ENCODE measurements at places on chromosomes 4 and X. TPM values are rescaled to one million over a fixed set of nuclear protein-coding genes. Genes with fewer than 3 reads are reported as not detected.

DNA sequence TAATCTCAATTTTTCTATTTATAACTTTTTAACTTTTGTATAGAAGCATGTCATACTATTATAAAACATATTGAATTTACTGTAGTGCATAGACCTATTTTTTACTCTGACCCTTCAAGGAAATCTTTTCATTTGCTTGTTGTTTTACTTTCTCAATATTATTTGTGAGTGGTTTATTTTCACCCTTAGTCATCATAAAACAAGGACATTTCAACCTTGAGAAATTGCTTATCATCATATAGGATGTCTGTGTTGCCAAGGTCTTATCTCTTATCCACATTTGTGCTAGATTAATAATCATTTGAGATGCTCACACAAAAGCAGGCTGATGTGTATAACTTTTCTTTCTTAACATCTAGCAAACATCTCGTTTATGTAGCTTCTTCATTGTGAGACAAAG, 408.6 kb upstream of the PABPC4L start:
- no peak for DNase-seq

- DNase-seq = no peak
These were observed 40.3 kb downstream of the UCHL1 start for GRCh38 chr4:41296995-41297394.

DNA sequence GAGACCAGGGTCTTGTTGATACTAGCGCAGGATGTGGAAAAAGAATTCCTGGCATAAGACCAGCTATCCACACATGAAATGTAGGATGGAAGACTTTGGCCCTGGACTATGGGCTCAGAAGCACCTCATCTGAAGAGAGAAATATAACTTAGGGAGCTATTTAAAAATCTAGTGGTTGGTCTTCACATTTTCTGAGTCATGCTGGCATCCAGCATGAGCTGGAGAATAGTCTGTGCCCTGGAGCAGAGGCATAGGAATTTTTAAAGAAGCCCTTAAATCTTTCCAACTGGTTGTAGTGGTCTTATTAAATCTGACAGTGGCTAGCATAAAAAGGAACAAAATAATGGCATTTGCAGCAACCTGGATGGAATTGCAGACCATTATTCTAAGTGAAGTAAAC, 86.3 kb downstream of the SMARCA5 start:
- no peak for DNase-seq

GRCh38 chr4:5683566-5683965, 24.8 kb downstream of the EVC2 start:
- DNase-seq = no peak

GRCh38 chr4:177313263-177313662, 3.6 kb downstream of the NEIL3 start:
- DNase-seq = no peak

ARL13A gene
- not detected for total RNA-seq

ARR3 gene
- total RNA-seq = not detected
